ENCODE measurements at places on chromosomes 2 and 18. TPM values are rescaled to one million over a fixed set of nuclear protein-coding genes. Genes with fewer than 3 reads are reported as not detected.
A peak's percentile ranks its signal among the peaks of the same experiment; 100 is the strongest.

Gene GAD1
- 0.36 TPM for total RNA-seq

Gene GALNT5
- 0.80 TPM for total RNA-seq

Gene SULT1C4
- total RNA-seq = 12.5 TPM

Gene COPS9
- total RNA-seq = 124 TPM

- no peak for DNase-seq
Measured at GRCh38 chr18:59822612-59823550, 76.9 kb upstream of the PMAIP1 start.

DNA sequence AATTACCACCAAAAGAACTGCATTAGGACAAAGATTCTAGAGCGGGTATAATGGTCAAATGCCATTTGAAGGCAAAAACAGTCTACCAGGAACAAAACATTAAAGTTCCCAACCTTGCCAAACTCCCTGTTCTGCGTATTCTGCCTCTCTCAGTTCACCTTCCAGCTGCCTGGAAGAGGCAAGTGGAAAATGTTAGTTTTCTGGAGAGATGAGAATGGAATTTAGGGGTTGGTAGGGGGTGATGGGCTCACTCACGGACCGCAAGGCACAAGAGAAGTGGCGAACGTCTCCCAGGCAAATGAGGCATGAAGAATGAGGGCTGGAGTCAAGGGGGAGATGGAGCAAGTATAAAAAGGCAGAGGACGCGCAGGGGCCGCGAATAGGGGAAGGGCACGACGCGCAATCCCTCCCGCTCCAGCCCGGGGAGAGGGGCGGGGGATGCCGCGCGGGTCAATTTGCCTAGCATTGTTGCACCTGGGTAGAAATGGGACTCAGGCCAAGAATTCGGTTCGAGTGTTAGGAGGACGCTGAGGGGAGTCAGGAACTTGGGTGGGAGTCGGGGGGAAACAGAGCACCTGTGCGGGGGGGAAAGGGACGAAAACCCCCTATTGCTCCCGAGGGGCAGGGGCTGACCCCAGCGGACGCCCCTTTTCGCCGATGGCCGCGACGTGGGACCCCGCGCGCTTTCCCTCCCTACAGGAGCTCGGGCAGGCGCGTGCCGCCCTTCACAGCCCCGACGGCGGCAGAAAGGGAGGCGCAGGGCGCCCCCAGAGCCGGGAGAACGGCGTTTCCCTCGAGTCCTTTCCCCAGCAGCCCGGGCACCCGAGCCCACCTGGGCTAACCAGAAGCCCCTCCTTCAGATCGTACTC is 573 bp downstream of the PAIP2B start:
- DNase-seq = peak; percentile 70

DNA sequence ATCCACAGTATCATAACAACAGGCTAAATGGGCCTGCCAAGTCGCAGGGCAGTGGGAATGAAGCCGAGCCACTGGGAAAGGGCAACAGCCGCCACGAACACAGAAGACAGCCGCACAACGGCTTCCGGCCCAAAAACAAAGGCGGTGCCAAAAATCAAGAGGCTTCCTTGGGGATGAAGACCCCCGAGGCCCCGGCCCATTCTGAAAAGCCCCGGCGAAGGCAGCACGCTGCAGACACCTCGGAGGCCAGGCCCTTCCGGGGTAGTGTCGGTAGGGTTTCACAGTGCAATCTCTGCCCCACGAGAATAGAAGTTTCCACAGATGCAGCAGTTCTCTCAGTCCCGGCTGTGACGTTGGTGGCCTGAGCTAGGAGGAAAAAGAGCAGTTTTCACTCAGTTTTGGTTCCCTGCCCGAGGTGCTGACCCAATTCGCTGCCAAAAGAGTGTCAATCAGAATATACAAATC is 32.2 kb downstream of the KCTD18 start:
- DNase-seq = peak; percentile 80

- no peak for DNase-seq
Measured at GRCh38 chr2:217934321-217935131, 68.3 kb downstream of the TNS1 start.

GRCh38 chr2:128494640-128495321 is 176.1 kb upstream of the HS6ST1 start:
- DNase-seq = peak; percentile 35

DNA sequence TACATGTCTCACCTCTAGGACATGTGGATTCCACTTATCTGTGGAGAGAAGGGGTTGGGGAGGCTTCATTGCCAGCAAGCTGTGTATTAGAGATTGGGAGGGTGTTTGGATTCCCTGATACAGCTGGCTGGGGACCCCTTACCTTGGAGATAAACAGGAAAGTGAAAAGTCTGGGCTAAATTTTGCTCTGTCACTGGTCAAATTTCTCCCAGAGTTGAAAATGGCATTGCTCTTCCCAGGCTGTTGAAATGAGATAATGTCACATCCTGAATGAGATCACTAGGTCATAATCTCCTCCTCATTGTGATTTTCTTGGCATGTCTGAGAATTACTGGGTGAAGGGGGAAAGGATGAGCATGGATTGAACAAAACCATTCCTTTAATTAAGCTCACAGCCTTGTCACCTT is 265.0 kb upstream of the PARD3B start:
- DNase-seq = no peak
